ENCODE measurements at places on chromosomes 11 and 22.

- DNase-seq, result peak; percentile 7
Observed at GRCh38 chr11:56848141-56848809, 99.8 kb upstream of the OR9G4 start.

GRCh38 chr11:67418476-67419281 lies 3.2 kb downstream of the CARNS1 start:
- no peak for DNase-seq

- DNase-seq, result no peak
Observed at GRCh38 chr22:47787501-47788227, 1025.2 kb downstream of the TBC1D22A start.

- no peak for DNase-seq
Observed at GRCh38 chr22:17403906-17404305, 34.6 kb downstream of the CECR2 start.

GRCh38 chr11:65610404-65610803 lies 3.6 kb downstream of the MAP3K11 start:
- no peak for DNase-seq

GRCh38 chr11:36177836-36178235 lies 111.4 kb downstream of the COMMD9 start:
- no peak for DNase-seq

DNA sequence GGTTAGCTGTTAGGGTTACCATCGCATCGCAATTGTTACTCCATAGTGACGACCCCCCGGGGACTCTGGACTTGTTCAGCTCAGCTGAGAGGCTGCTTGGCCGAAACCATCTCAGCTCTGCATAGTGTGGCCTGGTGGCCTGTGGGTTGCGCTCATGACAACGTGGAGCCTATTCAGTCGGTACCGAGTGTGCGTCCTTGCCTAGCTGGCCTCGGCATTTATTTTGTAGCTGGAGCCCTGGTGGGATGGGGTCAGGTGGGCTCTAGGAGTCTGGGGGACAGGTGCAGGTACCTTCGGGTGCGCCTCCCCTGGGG lies 13.5 kb downstream of the LRP5 start:
- DNase-seq, result no peak

- no peak for DNase-seq
Observed at GRCh38 chr11:1653541-1654387, 24.2 kb downstream of the KRTAP5-5 start.

- no peak for DNase-seq
Observed at GRCh38 chr11:120658071-120658423, 146.5 kb downstream of the GRIK4 start.

GRCh38 chr11:92626624-92627023 lies 342.8 kb upstream of the MTNR1B start:
- no peak for DNase-seq

DNA sequence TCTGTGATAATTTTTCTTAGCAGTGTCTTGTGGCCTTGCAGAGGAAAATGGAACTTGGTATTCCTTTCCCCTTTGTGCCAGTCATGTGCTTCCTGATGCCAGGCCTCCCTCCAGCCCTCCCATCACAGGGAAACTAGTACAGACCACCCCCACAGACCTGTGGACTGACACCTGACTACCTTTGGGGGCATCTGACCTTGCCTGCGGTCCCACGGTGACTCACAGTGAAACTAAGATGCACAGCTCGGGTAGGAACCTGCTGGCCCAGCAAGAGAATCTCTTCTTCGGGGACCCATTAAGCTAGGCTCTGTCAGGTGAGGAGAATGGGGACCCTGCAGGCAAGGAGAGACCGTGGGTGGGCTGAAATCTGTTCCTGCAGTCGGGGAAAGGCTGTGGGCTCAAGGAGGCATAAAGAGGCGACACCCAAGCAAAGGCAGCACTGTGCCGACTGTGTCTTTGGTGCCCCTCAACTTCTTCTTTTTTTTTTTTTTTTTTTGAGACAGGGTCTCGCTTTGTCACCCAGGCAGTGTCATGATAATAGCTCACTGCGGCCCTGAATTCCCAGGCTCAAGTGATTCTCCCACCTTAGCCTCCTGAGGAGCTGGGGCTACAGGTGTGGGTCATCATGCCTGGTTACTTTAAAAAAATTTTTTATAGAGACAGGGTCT lies 20.8 kb upstream of the PEX26 start:
- no peak for DNase-seq

- no peak for DNase-seq
Observed at GRCh38 chr22:47813661-47814060, 1051.2 kb downstream of the TBC1D22A start.

GRCh38 chr22:27662359-27663301 lies 138.9 kb downstream of the MN1 start:
- no peak for DNase-seq

DNA sequence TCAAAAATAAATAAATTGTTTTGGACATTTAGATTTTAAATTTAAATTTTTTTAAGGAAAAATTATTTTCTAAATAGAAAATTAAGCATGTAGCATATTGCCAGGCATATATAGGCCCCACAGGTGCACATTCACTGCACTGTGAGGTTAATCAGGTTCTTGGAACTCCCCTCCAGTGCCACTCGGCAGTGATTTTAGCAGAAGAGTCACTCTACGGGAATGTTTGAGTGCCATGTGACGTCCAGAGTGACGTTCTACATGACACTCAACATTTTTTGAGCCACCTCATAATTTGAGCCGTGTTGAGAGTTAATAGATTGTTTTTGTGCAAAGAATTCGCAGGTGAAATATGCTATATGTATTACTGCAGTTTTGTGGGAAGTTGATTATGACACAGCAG lies 77.4 kb downstream of the SWAP70 start:
- no peak for DNase-seq

DNA sequence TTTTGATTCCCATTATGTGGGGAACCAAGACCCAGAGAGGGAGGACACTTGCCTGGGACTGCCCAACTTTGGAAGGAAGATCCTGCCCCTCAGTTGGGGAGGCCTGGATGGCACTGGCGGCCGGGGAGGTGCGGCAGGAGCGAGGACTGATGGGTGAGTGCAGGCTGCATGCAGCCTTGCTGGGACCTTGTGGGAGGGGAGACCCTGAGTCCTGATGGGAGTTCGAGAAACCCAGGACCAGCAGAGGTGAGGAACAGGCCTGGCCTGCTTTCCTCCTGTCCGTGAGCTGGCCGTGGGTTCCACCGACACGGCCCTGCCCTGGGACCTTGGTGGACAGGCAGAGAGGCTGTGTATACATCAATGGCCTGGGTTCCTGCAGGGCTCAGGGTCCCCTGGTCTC lies 19.3 kb upstream of the SMIM38 start:
- no peak for DNase-seq

DNA sequence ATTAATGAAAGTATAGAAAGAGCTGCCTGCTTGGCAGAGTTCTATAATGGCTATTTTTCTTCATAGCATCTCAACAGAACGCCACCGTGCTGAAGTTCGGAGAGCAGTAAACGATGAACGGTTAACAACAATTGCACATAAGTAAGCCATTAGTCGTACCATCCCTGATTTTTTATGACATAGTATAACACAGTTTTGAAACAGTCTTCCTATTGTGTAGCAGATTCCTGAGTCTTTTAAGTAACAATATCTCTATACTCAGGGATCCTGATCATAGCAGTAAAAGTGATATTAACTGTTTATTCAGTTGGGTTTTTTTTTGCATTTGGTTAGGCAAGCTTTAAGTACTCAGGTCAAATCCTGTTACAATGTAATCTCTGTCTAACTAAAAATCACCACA lies 8.4 kb downstream of the EMSY start:
- no peak for DNase-seq

DNA sequence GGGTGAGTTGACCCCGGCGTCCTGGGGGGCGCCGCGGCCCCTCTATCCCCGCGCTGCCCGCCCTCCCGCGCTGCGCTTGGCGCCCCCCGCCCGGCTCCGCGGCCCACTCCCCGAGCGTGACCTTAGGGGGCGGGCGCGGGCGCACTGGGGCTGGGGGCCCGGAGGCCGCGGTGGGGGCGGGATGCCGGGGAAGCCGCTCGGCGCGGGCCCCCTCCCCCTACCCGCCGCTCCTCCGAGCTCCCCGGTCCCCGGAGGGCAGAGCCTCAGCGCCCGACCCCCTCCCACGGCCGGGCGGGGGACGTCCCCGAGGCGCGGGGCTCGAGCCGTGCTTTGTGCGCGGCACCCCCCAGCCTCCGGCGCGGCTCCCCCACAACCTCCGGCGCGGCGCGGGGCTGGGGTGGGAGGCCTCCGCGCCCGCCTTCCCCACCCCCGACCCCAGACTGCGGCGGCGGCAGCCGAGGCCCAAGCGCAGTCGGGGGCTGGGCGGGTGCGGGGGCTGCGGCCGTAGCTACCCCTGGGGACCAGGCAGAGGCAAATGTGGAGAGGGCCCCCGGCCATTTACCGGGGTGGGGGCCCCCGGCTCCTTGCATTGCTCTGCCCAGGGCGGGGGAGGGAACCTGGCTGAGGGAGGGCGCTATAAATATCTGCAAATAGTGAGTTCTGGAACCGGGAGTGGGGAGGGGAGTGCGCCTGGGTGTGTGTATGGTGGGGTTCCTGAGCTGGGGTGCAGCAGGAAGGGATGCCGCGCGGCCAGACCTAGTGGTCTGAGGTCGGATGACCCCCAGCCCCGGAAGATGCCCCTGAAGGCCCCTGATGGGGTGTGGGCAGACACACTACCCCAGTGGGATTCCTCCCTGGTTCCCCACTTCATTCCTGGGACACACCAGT lies 988 bp downstream of the MGAT3 start:
- no peak for DNase-seq

- no peak for DNase-seq
Observed at GRCh38 chr11:44165432-44165831, 70.0 kb downstream of the EXT2 start.

DNA sequence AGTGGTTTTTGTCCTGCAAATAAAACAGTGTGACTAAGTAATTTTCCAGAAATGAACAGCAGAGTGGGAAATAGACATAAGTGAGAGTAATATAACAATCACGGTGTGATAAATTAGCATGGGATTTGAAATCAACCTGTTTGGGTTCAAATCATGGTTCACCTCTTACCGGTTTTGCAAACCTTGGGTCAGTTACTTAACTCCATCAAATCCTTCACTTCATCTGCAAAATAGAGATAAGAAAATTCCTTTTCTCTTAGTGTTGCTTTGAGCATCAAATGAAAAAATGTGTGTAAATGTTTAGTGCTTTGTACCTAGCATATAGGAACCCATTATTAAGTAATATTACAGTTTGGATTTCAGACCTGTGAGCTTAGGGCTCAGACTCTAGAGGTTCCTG lies 152.2 kb downstream of the TEAD1 start:
- no peak for DNase-seq

GRCh38 chr11:83543706-83544439 lies 257.7 kb upstream of the CCDC90B start:
- no peak for DNase-seq

- DNase-seq, result peak; percentile 69
Observed at GRCh38 chr11:44243595-44244343, 66.2 kb downstream of the ALX4 start.

DNA sequence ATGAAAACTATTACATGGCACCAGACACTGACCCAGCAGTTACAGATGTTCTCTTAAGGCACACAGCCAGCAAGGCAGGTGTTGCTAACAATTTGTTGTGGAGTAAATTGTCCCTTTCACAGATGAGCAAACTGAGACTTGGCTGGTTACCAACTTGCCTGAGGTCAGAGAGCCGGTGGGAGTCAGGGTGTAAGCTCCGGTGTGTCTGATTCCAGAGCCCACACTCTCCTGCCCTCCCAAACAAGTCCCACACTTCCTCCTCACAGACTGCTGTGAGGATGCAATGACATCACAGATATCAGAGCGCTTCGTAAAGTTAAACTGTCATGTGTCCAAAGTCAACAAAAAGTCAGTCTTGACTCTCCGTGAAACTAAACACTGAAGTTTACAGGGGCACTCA lies 12.5 kb downstream of the GDPD5 start:
- no peak for DNase-seq

DNA sequence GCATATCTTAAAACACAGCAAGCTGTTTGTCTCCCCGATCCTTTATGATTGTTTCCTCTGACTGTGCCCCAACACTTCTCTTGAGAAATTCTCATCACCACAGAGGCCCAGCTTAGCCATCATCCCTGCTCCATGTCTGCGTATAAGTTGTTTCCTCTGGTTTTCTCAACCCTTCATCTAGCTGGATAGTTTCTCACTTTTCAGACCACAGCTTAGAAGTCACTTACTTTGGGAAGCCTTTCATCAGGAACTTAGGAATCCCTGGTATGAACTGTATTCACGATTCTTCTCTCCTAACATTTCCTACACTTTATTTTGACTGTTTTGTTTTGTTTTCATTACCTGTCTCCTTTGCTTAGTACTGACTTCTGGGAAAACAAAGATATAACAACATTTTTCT lies 295.2 kb downstream of the GUCY1A2 start:
- DNase-seq, result no peak

DNA sequence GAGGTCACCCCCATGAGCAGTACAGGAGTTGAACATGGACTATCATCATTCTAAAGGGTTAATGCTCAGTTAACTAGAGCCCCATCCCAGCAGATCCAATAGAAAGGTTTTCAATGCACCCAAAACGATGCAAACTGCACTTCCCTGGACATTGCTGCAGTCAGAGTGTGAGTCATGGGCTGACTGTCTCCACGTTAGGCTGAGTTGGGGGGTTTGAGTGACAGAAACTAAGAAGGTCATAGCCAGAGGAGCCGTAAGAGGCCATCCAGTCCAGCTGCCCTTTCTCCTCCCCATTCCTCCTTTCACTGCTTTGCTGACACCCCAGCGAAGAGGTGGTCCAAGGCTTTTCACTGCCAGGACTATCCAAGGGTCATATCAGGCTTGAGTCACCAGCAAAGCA lies 10.5 kb upstream of the OR2AT4 start:
- no peak for DNase-seq

GRCh38 chr11:28461338-28461737 lies 353.1 kb downstream of the METTL15 start:
- no peak for DNase-seq

GRCh38 chr22:28252539-28252938 lies 333.5 kb upstream of the PITPNB start:
- no peak for DNase-seq

DNA sequence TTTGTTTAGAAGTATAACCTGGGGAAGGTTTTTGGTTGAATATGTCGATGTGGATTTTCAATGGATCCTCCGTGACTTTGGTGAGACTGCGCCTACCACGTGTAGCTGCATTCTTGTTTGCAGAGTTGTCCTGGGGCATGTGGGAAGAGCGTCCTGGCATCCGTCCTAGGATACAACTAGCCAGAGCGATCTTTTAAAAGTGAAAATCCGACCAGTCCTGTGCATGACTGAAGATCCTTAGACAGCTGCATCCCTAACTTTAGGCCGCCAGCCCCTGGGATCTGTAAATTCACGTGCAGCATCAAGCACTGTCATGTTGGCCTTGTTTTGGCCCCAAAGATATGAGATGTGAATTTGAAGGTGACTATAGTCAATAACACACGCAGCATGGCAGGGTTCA lies 22.4 kb upstream of the THY1 start:
- no peak for DNase-seq

DNA sequence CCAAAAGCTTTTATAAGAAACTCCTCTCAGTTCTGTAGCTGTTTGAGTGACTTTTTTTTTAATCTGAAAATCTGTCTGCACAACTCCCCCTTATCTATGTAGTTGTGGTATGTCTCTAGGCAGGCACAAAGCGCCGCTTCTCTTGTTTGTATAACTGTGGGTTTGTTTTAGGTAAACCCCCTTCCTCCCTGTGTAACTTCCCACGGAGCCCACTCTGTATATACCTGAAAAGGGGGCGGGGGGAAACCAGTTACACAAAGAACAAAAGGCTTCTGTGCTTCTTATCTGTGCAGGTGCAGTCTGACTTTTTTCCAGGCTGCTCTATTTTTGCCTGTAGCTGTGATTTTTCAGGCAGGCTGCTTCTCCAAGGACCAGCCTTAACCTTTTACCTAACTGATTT lies 13.2 kb downstream of the OR10AG1 start:
- DNase-seq, result no peak

All from A673 (cell line).